GM12878 (cell line): ENCODE measurements at places on chromosomes 6 and 20.

GRCh38 chr6:132888701-132889100, 74.3 kb downstream of the RPS12 start:
- no peak for DNase-seq

DNA sequence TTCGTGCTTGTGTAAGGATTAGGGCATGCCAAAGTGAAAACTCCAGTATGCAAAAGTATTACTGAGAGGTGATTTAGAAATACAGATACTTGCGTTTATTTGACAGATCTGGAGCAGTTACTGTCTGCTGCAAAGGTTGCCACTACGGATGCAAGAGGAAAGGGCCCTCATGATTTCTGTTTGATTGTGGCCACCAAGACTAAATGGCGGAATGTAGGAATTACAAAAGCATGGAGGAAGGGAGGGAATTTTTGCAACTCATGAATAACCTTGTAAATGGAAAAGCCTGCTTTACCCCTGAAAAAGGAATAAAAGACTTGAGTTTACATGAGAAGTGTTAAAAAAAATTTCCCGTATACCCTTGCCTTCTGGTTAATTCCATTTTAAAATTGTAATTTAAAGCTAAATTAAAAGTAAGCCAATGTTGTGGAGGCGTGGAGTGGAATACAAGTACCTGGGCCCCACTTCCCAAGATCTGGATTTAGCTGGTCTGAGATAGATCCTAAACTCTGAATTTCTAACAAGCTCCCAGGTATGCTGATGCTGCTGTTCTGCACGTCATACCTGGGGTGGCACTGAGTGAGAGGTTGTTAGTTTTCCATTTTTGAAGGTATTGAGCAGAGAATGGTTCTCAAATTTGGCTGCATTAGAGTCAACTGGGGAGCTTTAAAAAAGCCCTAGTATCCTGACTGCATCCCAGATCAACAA, 56.6 kb upstream of the NKX2-2 start:
- DNase-seq = no peak

GRCh38 chr6:164871783-164872182, 437.6 kb downstream of the C6orf118 start:
- DNase-seq = no peak

- DNase-seq = no peak
These were observed 43.5 kb downstream of the TTI1 start for GRCh38 chr20:37989601-37990295.

GRCh38 chr6:148551226-148551625, 195.6 kb upstream of the UST start:
- DNase-seq = no peak

DNA sequence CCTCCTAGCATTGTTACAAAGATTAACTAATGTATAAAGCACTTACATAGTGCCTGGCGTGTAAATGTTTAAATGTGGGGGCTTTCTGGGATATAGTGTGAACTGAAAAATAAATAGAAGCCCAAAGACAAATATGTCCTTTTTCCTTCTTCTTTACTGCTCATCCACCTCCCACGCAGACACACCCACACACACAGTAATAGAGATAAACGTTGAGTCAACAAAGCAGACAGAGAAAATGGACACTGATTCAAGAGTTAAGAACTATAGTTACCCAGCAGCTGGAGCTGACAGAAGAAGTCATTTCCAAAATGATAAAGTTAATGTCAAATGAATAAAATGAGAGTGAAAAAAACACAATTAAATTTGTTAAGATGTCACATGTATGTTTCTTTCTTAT, 68.3 kb downstream of the FHL5 start:
- no peak for DNase-seq

DNA sequence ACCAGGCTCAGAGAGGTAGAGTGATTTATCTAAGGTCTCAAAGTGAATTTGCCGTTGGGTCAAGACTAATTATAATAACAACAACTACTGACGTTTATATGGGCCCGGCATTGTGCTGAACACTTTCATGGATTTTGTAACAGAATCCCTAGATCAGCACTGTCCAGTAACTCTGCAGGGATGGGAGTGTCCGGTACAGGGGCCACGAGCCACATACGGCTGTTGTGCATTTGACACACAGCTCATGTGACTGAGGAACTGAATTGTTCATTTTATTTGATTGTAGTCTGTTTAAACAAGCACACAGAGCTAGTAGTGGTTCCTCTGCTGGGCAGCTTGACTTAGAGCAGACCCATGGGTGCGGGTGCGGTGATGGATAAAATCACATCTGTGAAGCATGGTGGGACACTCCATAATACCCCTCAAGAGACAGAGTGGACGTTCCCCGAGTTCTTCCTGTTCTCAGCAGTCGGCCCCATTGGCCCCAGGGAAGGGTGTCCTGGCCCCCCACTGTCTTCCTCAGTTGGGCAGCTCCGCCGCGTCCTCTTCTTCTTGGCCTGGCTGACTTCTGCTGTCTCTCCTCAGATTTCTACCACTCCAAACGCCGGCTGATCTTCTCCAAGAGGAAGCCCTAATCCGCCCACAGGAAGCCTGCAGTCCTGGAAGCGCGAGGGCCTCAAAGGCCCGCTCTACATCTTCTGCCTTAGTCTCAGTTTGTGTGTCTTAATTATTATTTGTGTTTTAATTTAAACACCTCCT, 6.8 kb downstream of the CDKN1A start:
- no peak for DNase-seq

- no peak for DNase-seq
These were observed 209.4 kb downstream of the FOXA2 start for GRCh38 chr20:22374678-22375590.

- peak; percentile 8 for DNase-seq
These were observed 115.9 kb downstream of the OTOR start for GRCh38 chr20:16864069-16864468.
